ENCODE measurements at places on chromosomes 11 and 22.

DNA sequence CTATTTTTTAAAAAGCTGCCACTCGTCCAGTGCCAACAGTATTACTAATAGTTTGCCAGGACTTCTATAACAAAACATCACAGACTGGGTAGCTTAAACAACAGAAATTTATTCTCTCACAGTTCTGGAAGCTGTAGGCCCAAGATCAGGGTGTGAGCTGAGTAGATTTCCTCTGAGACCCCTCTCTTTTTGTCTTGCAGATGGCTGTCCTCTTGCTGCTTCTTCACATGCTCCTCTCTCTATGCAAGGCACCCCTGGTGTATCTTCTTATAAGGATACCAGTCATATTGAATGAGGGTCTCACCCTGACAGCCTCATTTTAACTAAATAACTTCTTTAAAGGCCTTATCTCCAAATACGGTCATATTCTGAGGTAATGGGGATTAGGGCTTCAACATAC lies 390.9 kb downstream of the DLG2 start:
- no peak for DNase-seq

DNA sequence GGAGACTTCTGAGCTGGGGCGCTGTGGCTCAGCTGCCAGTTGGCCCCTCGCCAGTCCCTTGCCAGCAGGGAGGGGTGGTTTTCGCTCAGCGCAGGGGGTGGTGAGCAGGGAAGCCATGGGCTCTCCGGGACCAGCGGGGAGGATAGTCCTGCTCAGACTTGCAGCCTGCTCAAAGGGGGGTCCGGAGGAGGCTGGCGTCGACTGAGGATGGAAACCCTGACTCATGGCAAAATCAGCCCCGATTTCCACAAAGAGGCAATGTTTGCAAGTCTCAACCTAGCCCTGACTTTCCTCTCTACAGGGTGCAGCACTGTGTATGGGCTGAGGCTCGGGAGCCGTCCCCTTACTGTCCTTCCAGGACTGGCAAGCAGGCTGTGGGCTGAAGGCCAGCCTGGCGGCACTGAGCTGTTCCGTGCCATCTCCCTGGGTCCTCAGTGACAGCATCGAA lies 35.1 kb downstream of the FBLN1 start:
- DNase-seq: no peak

DNA sequence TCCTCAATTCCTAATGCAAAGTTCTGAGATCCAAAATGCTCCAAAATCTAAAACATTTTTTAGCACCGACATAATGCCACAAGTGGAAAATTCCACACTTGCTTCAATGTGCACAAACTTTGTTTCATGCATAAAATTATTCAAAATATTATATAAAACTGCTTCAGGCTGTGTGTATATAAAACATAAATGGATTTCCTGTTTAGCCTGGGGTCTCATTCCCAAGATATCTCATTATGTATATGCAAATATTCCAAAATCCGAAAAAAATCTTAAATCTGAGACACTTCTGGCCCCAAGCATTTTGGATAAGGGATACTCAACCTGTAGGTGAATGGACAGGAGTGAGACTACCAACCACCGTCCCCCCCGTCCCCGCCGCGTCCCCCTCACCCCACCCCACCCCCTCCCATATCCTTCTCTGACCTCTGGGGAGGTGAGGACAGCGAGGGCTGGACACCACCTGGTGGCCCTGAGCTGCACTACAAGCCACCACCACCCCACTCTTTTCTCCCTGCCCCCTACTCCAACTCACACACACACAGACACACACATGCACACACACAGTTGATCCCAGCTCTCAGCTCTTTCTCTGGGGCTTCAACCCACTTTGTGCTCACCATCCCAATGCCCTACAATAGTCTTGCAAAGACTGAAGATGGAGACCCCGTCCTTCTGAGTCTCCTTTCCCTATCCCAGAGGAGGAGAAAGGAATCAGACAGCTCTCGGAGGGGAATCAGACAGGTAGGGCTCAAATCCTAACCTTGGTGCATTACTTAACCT lies 101.0 kb downstream of the PDE2A start:
- DNase-seq: no peak

DNA sequence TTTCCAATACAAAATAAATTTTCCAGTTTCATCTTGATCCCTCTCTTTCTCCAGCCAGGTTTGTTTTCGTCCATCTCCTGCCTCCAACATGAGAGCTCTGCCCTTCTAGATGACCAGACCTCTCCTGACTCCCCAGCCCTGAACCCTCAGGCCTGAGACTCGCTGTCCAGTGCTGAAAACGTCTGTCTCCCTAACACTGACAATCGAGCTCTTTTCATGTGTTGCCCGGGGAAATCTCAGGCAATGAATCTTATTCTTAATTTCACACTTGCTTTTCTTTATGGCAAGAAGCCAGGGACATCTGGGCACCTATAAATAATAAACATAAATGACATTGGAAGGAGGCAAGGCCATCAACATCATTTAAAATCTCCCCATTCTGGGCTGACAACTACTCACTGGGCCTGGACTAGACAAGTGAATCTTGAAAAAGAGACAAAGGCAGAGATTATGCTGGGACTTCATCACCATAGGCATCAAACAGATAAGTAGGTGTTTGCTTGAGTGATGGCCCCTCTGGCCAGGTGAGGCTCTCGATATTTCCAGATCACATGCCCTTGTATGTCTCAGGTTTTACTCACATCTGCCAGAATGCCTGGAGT lies 274.5 kb upstream of the B3GAT1 start:
- DNase-seq: no peak

DNA sequence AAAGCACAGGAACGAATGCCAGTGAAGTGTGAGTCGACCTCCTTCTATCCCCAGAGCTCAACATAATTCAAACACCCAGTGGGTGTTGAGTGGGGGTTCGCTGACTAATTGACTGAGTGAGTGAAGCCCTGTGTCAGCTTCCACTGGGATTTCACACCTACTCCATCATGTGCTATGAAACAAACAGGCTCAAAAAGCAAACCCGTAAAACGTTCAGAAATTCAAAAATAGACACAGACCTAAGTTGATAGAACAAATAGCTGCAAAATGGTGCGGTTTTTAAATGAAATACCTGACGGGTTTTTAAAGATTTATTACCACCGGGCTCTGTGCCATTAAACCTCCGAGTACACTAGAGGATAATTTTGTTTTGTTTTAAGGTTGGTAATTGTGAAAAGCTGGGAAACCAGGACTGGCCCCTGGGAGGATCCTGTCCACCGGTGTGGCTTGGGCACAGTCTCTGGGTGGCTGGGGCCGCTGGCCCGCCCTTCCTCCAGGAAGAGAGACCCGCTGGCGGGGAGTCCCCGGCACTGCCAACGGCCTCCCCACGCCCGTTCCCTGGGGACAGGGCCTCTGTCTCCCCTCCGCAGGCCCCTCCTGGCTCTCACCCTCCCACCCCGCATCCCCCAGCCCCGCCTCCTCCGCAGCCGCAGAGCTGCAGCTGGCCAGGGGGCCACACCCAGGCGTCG lies 13.6 kb downstream of the KCNJ5 start:
- no peak for DNase-seq

GRCh38 chr11:67486481-67487195 lies 3.8 kb downstream of the AIP start:
- no peak for DNase-seq

- no peak for DNase-seq
These were observed 26.2 kb downstream of the RRP7A start for GRCh38 chr22:42493393-42493792.

DNA sequence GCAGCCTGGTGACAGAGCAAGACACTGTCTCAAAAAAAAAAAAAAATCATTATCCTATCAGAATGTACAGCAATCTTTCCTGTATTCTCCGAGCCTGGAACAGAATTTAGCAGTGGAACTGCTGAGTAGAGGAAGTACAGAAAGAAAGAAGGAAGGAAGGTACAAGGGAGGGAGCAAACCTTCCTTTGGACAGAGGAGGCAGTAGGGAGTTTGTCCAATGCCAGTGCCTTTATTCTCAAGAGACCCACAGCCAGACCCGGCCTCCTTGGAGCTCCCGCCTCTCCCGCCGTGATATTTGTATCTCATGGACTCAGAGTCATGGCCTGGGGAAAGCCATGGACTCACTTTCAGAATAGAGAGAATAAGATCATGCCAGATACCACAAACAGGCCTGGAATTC lies 37.7 kb upstream of the LRRC55 start:
- no peak for DNase-seq

- no peak for DNase-seq
These were observed 85.1 kb downstream of the PHF21B start for GRCh38 chr22:44924710-44925109.

DNA sequence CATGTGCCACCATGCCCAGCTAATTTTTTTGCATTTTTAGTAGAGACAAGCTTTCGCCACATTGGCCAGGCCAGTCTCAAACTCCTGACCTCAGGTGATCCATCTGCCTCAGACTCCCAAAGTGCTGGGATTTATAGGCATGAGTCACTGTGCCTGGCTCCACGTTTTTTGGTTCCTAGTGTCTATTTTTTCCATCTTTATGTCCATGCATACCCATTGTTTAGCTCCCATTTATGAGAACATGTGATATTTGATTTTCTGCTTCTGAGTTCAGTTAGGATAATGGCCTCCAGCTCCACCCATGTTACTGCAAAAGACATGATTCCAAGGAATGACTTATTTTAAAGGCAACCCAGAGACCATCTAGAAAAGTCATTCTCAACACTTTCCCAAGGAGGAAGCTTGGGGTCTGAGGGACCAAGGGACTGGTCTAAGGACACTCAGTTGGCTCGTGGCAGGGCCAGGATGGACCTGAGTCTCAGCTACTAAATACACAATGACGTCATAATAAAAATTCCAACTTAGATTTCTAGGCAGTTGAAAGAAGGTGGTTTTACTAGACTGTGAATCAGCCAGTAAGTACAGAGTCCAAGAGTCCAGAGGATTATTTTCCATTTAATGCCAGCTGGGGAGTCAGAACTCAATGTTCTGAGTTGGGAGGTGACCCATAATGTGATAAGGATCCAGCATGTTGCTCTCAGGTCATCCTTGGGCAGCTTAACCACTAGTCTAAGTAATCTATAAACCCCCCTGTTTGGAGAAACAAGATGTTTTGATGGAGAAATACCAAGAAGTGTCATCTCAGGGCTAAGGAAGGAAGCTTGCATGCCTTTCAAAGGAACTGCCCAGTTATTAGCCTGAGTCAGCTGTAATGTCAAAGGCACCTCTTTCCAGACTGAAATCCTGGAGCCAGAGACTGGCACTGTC lies 39.4 kb downstream of the ABTB2 start:
- DNase-seq: no peak

GRCh38 chr11:114141863-114142580 lies 82.5 kb downstream of the ZBTB16 start:
- DNase-seq: no peak

DNA sequence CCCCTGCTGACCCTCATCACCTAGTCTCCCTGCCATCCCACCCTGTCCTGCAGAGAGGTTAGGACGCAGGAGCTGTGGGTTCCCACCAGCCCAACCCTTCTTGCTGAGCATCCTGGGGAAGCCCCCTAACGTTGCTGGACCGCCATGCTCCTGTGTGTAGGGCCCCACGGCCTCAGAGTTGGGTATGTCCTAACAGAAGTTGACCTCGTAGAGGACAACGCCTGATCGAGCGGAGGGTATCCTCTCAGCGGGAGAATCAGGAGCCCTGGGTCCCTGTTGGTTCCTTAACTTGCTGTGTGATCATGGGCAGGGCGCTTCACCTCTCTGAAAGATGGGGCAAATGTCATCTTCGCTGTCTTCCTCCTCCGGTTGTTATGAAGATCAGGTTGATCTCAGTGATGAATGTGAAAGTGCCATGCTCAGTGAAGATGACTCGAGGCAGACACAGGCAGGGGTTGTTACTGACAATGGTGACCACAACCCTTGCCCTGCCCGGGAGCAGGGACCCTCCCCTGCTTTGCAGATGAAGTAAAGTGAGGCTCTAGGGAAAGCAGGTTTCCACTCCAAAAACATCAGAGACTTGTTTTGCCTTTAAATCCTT lies 19.3 kb upstream of the CD5 start:
- no peak for DNase-seq

GRCh38 chr11:113528982-113529381 lies 53.8 kb upstream of the DRD2 start:
- no peak for DNase-seq

- no peak for DNase-seq
These were observed 38.4 kb downstream of the NF2 start for GRCh38 chr22:29641700-29642330.

GRCh38 chr11:30424844-30425243 lies 101.9 kb downstream of the ARL14EP start:
- DNase-seq: no peak

- DNase-seq: no peak
These were observed 120.4 kb downstream of the CCDC34 start for GRCh38 chr11:27242591-27242990.

DNA sequence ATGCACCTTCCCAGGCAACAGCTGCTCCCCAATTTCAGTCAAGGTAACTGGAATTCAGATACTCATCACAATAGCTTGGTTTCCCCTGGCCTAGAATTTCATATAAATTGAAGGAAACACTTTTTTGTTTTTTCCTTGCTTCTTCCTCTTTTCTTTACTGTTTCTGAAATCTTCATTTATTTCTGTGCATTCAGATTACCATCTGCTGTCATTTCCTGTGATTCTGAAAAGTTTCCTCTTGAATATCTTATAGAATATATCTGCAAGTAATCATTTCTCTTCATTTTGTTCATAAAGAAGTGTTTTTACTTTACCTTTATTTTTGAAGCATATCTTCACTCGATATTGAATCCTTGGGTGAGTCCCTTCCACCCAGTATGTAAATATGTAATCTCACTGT lies 85.3 kb downstream of the GAB4 start:
- no peak for DNase-seq

GRCh38 chr11:70604630-70605467 lies 206.5 kb downstream of the CTTN start:
- no peak for DNase-seq

GRCh38 chr11:73907191-73907590 lies 30.4 kb downstream of the PAAF1 start:
- no peak for DNase-seq

- DNase-seq: no peak
These were observed 11.4 kb upstream of the MPPED1 start for GRCh38 chr22:43400449-43400848.

DNA sequence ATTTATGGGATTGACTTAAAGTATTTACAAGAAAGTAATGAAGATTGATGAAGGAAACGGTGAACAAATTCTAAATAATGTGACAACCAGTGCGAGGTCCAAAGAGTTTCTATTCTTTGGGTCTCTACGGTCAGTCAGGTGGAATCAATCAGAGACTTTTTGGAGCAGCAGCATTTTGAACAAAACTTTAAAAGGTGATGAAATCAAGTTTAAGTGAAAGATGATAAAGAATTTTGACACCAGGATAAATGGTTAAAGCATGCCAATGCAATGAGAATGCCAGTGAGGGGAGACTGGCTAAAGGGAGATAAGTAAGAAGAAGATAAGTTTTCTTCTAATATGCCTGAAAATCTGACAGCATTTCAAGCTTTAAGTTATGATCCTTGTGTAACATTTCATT lies 67.9 kb downstream of the DCUN1D5 start:
- no peak for DNase-seq

GRCh38 chr11:13288375-13289029 lies 10.9 kb downstream of the BMAL1 start:
- DNase-seq: no peak

- DNase-seq: no peak
These were observed 79.5 kb downstream of the ST3GAL4 start for GRCh38 chr11:126434950-126435335.
